Activated naive CD4-positive, alpha-beta T cell treated with Interleukin-2 at 50 U/mL for 16 hours (primary cell): ENCODE measurements at places on chromosomes 11 and 22.
A peak's percentile ranks its signal among the peaks of the same experiment; 100 is the strongest.

DNA sequence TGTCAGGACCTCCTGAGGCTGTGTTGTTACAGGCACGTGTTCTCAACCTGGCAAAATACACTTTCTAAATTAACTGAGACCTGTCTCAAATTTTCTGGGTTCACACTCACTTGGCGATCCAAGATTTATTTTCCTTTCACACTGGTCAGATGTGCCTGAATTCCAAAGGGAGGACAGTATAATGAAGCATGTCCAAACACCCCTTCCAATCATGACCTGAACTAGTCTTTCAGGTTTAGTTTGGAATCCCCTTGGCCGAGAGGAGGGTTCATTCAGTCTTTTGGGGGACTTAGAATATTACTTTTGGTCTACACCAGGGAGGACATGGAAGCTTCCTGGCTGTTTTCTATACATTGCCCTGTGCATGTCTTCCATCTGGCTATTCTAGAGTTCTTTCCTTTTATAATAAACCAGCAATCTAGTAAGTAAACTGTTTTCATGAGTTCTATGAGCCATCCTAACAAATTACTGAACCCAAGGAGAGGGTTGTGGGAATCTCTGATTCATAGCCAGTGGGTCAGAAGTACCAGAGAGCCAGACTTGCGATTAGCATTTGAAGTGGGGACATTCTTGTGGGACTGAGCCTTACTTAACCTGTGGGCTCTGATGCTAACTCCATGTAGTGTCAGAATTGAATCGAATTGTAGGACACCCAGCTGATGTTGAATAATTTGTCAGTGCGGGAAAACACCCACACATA is 14.8 kb upstream of the TMEM216 start:
- no peak for DNase-seq

- no peak for DNase-seq
These were observed at the start of gene DGCR6 for GRCh38 chr22:18905540-18906409. Gene DGCR6, plus strand, starts transcription at chr22:18906320. Its CDS starts 55 bp downstream, at chr22:18906375.

GRCh38 chr11:63670433-63671321 is 499 bp downstream of the ATL3 start:
- DNase-seq, result peak; percentile 40

- no peak for DNase-seq
These were observed 73.4 kb upstream of the YWHAH start for GRCh38 chr22:31870890-31871289.

- DNase-seq, result no peak
These were observed 43.5 kb downstream of the SGSM3 start for GRCh38 chr22:40413873-40414272.

GRCh38 chr11:73257342-73258103 is 14.6 kb upstream of the P2RY6 start:
- no peak for DNase-seq

- no peak for DNase-seq
These were observed 65.2 kb downstream of the NFAM1 start for GRCh38 chr22:42366806-42367581.

GRCh38 chr11:113562981-113563461 is 87.8 kb upstream of the DRD2 start:
- no peak for DNase-seq

- DNase-seq, result no peak
These were observed 19.4 kb downstream of the CELSR1 start for GRCh38 chr22:46518038-46518437.

DNA sequence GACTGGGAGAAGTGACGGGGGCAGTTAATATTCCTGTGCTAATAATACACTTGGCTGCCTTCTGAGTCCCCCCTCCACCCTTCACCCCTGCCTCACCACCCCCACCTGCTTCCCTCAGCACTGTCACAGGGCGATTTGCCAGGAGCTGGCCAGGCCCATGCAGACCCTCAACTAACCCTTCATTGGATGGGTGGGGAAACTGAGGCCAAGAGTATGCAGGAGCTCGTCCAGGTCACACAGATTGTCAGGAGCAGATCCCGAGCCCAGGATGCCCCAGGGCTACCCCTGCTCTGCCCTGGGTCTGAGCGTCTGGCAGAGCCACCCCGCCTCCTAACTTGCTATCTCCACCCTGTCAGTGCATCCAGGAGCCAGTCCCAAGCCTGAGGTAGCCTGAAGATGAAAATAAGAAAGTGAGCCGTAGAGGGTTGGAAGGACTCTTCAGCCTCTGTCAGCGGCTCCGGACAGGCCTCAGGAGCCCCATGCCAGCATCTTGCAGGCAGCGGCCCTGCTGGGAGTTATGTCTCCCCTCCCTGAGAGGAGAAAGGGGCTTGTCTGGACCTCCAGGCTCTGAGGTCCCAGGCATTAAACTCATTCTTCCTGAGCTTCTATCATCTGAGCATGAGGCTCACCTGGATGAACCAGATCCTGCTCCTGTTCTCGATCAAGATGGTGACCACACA is 6.2 kb downstream of the TPBGL start:
- no peak for DNase-seq

- no peak for DNase-seq
These were observed 42.1 kb downstream of the PAK1 start for GRCh38 chr11:77431813-77432212.

DNA sequence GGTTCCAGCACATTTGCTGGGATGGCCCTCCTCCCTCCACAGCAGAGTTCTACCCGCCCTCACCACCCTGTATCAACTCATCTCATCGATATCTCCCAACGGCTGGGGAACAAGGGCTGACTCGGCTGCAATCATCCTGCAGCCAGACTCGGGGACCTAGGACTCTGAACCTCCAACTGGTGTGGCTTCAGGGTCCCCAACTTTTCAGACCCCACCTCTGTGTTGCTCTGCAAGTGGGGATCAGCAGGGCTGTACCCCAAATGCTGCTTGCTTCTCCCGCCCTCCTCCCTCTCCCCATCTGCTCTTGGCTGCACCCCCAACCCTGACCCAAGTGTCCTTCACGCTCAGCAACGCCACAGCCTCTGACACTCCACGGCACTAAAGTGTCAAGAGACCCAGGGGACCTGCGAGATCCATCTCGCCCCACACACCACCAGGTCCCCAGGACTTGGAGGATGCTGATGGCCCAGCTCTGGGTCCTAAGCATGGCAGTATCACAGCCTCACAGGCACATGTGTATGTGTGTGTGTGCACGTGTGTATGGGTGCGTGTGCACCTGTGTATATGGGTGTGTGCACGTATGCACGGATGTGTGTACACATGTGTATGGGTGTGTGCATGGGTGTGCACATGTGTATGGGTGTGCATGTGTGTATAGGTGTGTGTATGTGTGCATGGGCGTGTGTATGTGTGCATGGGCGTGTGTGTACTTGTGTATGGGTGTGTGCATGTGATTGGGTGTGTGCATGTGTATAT is 26.4 kb downstream of the KCNQ1 start:
- DNase-seq, result no peak

DNA sequence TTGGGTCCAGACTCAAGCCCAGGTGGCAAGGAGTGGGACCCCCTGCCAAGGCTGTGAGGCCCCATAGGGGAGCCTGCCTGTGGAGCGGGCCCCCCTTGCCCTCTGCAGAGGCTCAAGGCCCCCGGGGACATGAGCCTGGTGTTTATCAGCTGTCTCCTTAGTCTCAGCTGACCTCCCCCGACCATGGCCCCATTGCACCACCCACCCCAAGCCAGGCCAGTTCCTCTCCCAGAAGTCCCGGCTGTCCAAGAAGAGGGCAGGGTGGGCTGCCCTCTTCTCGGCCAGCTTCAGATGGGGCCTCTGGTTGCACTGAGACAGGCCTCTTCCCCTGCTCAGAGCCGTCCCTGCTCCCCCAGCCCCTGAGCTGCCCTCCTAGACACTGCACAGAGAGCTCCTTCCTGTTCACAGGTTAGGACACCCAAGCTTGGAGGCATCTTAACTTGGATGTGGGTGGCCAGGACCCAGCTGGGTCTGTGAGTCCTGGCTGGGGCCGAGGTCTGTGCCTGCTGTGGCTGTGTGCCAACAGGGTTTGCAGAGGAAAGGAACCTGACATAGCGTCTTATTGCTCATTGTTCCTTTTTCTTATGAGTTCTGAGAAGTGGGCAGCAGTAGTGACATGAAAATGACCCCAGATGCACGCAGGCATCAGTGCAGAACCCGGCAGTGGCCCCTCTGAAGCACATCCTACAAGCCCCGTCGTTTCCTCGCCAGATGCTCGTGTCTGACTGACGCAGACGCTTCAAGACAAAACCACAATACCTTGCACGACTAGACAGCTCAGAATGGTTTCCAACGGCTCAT is 5.4 kb downstream of the TRABD start:
- DNase-seq, result peak; percentile 76

DNA sequence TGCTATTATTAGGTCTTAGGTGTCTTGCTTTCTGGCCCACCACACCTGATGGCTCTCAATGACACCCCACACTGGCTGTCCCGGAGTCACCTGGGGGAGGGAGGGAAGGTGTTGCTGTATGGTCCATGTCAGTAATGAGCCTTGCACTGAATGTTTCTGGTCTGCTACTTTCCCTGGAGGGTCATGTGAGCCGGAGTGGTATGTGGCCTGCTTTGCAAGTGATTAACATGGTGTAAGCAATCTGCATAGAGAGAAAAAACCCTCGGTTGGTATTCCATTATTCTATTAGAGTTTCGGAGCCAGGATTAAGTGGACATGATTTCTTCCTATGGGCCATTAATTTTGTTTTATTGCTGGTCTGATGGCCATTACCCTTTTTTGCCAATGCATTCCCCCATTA is 63.9 kb downstream of the PKNOX2 start:
- DNase-seq, result no peak

- DNase-seq, result no peak
These were observed 17.7 kb upstream of the IL2RB start for GRCh38 chr22:37167176-37167980.

GRCh38 chr11:13210424-13210823 is 67.2 kb upstream of the BMAL1 start:
- DNase-seq, result peak; percentile 25

- no peak for DNase-seq
These were observed 1251.7 kb upstream of the RAG2 start for GRCh38 chr11:37849706-37850105.

DNA sequence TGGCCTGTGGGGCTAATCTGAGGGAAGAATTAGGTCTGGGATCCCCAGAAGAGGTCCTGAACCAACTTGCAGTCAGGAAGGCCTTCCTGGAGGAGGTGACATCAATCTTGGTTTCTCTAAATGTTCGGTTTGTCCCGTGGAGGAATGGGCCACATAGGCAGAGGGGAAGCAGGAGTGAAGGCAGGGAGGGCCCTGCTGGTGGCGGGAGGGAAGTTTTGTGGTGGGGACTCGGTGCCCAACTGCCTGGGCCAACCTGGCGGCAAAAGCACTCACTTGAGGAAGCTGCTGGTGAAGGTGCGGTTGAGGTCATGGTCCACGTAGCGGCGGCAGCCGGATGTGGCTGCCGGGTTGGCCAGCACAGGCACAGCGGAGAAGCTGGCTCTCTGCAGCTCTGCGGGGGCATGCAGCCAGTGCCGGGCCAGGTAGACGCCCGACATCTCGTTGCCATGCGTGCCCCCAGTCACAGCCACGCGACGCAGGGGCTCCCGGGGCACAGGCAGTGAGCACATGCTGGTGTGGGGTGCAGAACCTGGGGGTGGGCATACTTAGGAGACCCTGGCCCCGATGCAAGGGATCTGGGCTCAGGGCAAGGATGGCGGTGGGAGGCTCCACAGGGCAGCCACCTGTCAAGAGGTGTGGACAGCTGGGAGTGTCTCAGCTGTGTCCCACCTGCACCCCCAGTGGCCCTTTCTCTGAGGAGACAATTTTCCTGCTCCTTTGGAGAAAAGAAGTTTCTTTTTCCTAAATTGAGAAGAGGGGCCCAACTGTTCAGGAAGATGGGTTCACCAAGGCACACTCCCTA is 3.8 kb downstream of the ACY3 start:
- DNase-seq, result peak; percentile 33

DNA sequence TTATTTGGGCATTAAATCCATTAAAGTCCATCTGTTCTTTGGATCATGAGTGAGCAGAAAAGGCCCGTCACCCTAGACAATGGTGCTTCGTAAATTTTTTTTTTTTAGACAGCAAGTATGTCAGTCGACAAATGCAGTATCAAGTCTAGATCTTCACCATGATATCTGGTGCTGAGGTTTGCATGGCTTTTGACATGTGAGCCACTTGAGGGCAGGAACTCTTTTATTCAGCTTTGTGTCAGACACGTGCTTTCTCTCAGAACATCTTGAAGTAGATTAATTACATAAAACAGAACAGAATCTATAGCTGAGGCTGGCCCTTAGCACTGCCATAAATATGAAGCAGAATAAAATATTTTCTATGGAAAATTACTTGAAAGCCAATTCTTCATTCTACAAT is 62.9 kb upstream of the CARD18 start:
- no peak for DNase-seq

GRCh38 chr11:104060820-104061219 is 24.4 kb downstream of the DDI1 start:
- DNase-seq, result no peak

DNA sequence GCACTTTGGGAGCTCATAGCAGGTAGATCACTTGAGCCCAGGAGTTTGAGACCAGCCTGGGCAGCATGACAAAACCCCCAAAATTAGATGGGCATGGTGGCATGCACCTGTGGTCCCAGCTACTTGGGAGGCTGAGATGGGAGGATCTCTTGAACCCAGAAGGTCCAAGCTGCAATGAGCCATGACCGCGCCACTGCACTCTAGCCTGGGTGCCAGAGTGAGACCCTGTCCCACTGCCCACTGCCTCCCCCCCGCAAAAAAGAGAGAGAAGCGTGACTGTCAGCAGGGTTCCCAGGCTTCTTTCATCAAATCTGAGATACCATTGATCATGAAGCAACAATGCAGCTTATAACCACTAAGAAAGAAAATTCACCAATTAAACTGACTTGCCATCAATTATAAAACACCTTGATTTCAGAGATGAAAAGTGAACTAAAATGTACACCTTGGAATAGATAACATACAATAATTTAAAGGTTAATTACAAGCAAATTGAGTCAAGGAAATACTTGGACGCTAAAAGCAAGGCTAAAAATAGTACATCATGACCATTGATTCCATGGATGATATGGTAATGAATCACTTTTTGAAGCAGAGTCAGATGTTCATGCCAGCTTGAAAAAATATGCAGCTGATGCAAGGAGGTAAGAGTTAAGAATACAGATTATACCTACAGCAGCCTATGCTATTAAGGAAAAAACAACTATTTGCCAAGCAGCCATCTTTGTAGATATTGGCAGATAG is 90.8 kb upstream of the ALKBH3 start:
- DNase-seq, result no peak

DNA sequence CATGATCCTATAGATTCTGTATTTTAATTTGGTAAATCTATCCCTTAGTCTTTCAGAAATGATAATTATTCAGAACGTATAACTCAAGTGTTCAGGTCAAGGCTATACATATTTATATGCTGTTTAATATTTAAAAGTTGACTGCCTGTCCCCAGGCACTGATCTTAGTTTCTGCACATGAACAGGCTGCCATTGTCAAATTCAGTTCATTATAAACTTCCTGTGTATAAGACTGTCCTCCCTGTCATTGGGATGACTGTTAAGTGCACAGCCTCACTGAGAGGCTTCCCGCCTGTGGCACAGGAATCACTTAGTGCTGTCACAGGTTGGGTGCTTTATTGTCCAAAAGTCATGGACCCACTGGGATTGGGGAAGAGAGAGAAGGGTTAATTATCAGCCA is 92.1 kb upstream of the TTC12 start:
- no peak for DNase-seq

- no peak for DNase-seq
These were observed 74.7 kb downstream of the ADAMTS15 start for GRCh38 chr11:130523166-130523565.

GRCh38 chr11:282630-283360 is 4.6 kb downstream of the NLRP6 start:
- DNase-seq, result peak; percentile 1

- no peak for DNase-seq
These were observed 12.5 kb downstream of the OSBPL5 start for GRCh38 chr11:3152471-3153110.

GRCh38 chr11:76752321-76753143 is 30.6 kb upstream of the TSKU start:
- no peak for DNase-seq
